Activated CD4-positive, alpha-beta memory T cell treated with anti-CD3 and anti-CD28 coated beads, Interleukin-2, amount 10 ng/mL, durations not matched to agents 7 days and 5 days (primary cell): ENCODE measurements at places on chromosomes 5 and 9. TPM values are rescaled to one million over a fixed set of nuclear protein-coding genes. Genes with fewer than 3 reads are reported as not detected.

TJP2 gene
- 37.2 TPM for total RNA-seq

IFNA13 gene
- total RNA-seq = not detected

CNTRL gene
- 84.1 TPM for total RNA-seq

PCDHB14 gene
- not detected for total RNA-seq

DNA sequence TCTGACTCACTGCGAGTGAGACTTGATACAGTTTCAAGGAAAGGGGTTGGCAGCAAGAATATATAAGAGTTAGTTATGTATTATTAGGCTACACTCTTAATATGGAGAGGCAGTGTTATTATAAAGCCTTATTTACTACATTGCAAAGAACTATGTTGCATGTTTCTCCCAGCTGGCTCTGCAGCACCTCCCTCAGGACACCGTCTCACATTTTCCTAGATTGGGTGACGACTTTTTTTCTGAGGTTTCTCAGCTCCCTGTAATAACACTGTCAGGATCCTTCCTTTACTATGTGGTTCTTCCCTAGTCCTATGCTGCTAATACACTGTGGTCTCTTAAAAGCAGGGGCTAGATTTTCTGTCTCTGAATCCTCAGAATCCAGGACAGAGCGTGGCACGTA lies 153.7 kb downstream of the INSYN2B start:
- DNase-seq = no peak

AGXT2 gene
- not detected for total RNA-seq

- no peak for DNase-seq
Measured at GRCh38 chr5:134451936-134452505, 40.3 kb upstream of the CDKN2AIPNL start.
